ENCODE measurements at places on chromosomes 1 and 21.

DNA sequence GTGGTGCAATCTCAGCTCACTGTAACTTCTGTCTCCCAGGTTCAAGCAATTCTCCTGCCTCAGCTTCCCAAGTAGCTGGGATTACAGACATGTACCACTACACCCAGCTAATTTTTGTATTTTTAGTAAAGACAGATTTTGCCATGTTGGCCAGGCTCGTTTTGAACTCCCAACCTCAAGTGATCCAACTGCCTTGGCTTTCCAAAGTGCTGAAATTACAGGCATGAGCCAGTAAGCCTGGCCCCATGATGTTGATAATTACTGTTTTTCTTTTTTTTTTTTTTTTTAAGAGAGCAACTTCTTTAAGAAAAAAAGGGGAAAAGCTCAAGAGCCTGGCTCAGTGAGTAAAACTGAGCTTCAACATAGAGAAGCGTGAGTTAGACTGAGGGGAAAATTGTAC is 9.6 kb upstream of the SOAT1 start:
- no peak for DNase-seq

GRCh38 chr1:45974541-45975269 is 157.7 kb downstream of the PIK3R3 start:
- no peak for DNase-seq

DNA sequence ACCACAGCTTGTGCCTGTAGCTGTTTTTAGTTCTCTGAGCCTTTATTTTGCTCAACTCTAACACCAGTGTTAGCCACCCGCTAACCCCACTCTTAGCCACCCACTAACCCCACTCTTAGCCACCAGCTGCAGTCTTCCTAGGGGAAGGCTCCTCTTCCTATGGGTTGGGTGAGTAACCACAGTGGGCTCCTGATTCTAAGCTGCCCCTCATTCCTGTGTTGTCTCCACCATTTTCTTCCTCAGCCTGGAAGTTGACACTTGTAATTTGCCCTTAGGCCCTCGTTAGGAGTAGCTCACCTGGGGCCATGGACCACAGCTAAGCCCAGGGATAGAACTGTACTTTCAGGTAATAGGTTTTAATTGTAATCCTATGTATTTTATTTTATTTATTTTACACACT is 782.9 kb upstream of the TPTE start:
- no peak for DNase-seq

GRCh38 chr21:37945036-37945435 is 28.8 kb upstream of the KCNJ6 start:
- DNase-seq, result no peak

GRCh38 chr1:228407106-228408040 is 738 bp upstream of the TRIM11 start:
- no peak for DNase-seq

Measured in NCI-H1092 (cell line).